ENCODE measurements at places on chromosomes 1 and 21. TPM values are rescaled to one million over a fixed set of nuclear protein-coding genes. Genes with fewer than 3 reads are reported as not detected.

Gene TMIGD3
- total RNA-seq: 0.21 TPM

Gene DNM3
- 0.79 TPM for total RNA-seq

Gene MGST3
- 162 TPM for total RNA-seq

Gene LPAR3
- 0.82 TPM for total RNA-seq

Gene EVI5
- total RNA-seq: 25.7 TPM

Gene TEX38
- not detected for total RNA-seq

Gene C1orf226
- total RNA-seq: 1.8 TPM

Gene RXFP4
- total RNA-seq: not detected

Measured in SK-MEL-5 (cell line).